ENCODE measurements at places on chromosomes 4 and X.
A peak's percentile ranks its signal among the peaks of the same experiment; 100 is the strongest.

- H3K27ac ChIP-seq = no peak overlapping the region
- H3K36me3 ChIP-seq = no peaks in the 10 kb centered on the region
- no peak overlapping the region for H3K4me3 ChIP-seq
- no peaks in the 10 kb centered on the region for H3K27me3 ChIP-seq
- peaks cover 3% of the 10 kb centered on the region for H3K4me1 ChIP-seq
Measured at GRCh38 chrX:101062176-101062575, 10.3 kb upstream of the TRMT2B start.

DNA sequence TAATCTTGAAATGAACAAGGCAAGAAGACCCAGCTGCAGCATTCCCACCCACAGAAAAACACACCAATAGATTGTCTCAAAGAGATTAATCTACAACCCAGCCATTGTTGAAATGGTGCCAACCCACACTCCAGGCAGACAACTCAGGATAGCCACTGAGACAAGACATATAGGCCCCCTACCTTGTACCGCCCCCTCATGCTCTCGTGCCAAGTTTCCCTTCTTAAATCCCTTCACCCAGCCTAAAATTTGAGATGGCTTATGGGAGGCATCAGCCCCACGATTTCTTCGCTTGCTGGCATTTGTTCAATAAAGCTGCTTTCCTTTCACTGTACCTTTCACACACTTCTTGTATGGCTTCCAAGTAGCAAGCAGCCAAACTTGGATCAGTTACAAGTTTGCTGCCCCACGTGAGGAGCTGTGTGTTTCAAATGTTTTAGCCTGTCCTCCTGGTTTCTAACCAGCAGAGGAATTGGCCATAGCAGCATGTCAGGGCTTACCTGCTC is 1754.1 kb downstream of the C4orf33 start:
- no peaks in the 10 kb centered on the region for H3K4me1 ChIP-seq
- H3K36me3 ChIP-seq = no peaks in the 10 kb centered on the region
- no peaks in the 10 kb centered on the region for H3K27me3 ChIP-seq
- no peak overlapping the region for H3K27ac ChIP-seq

- no peak overlapping the region for H3K4me3 ChIP-seq
- no peaks in the 10 kb centered on the region for H3K36me3 ChIP-seq
- DNase-seq = no peak
- no peak overlapping the region for H3K27ac ChIP-seq
- no peaks in the 10 kb centered on the region for H3K27me3 ChIP-seq
- H3K4me1 ChIP-seq = no peaks in the 10 kb centered on the region
Measured at GRCh38 chrX:42246814-42247213, 323.5 kb upstream of the CASK start.

DNA sequence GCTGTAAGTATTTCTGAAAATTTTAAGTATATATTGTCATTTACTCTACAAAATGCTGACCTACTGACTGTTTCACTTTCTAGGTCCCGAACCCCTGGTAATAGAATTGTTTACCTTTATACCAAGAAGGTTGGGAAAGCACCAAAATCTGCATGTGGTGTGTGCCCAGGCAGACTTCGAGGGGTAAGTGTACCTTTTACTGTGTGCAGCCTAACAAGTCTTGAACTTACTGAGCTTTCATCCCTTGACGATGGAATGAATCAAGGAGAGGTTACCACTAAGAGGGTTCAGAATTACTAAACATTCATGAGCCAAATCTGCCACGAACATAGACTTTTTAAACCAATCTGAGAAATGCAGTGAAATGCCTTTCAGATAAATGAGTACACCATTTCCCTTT is 1.6 kb downstream of the RPL34 start:
- DNase-seq = no peak
- H3K4me3 ChIP-seq = peak overlapping the region; percentile 97
- peaks cover 36% of the 10 kb centered on the region for H3K36me3 ChIP-seq
- H3K4me1 ChIP-seq = peaks cover 38% of the 10 kb centered on the region

GRCh38 chrX:24333371-24333770 is 19.5 kb upstream of the SUPT20HL2 start:
- H3K27me3 ChIP-seq = no peaks in the 10 kb centered on the region
- H3K4me3 ChIP-seq = no peak overlapping the region
- H3K27ac ChIP-seq = peak overlapping the region; percentile 61
- H3K36me3 ChIP-seq = no peaks in the 10 kb centered on the region
- H3K4me1 ChIP-seq = peaks cover 23% of the 10 kb centered on the region
- no peak for DNase-seq

GRCh38 chr4:111633663-111634266 is 511.5 kb upstream of the FAM241A start:
- no peak for DNase-seq
- H3K27ac ChIP-seq = no peak overlapping the region
- peaks cover 24% of the 10 kb centered on the region for H3K27me3 ChIP-seq
- no peaks in the 10 kb centered on the region for H3K36me3 ChIP-seq

GRCh38 chr4:186845137-186845842 is 121.6 kb upstream of the FAT1 start:
- peaks cover 6% of the 10 kb centered on the region for H3K36me3 ChIP-seq
- H3K27ac ChIP-seq = peak overlapping the region; percentile 98
- DNase-seq = no peak
- peaks cover 45% of the 10 kb centered on the region for H3K4me1 ChIP-seq
- no peaks in the 10 kb centered on the region for H3K27me3 ChIP-seq

DNA sequence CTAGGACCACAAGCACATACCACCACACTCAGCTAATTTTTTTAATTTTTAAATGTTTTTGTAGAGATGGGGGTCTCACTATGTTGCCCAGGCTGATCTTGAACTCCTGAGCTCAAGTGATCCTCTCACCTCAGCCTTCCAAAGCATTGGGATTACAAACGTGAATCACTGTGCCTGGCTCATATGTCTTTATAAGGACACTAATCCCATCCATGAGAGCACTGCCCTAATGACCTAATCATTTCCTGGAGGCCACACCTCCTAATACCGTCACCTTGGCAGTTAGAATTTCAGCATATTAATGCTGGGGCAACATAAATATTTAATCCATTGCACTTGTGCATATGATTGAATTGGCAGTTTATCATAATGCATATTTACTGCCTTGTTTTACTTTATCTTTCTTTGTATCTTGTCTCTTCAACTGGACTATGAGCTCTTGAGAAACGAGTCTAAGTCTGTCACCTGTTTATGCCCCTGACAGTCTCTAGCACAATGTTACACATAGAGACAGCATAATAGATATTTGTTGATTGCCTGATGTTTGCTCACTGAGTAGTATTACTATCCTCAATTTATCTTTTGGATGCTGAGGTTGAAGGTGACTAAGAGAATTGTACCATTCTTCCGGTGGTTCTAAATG is 172.0 kb downstream of the AASDH start:
- peaks cover 5% of the 10 kb centered on the region for H3K36me3 ChIP-seq
- H3K4me1 ChIP-seq = no peaks in the 10 kb centered on the region
- H3K27ac ChIP-seq = no peak overlapping the region
- DNase-seq = no peak
- no peak overlapping the region for H3K4me3 ChIP-seq

- no peak overlapping the region for H3K4me3 ChIP-seq
- DNase-seq = no peak
Measured at GRCh38 chr4:152458801-152459302, 77.0 kb downstream of the FBXW7 start.

- no peak for DNase-seq
- H3K27ac ChIP-seq = no peak overlapping the region
- H3K4me1 ChIP-seq = no peaks in the 10 kb centered on the region
- H3K4me3 ChIP-seq = no peak overlapping the region
- peaks cover under 1% of the 10 kb centered on the region for H3K36me3 ChIP-seq
Measured at GRCh38 chr4:156528216-156528615, 443.4 kb downstream of the PDGFC start.

GRCh38 chr4:3026540-3026939 is 47.8 kb downstream of the HTT-AS start:
- no peak overlapping the region for H3K4me3 ChIP-seq
- H3K4me1 ChIP-seq = no peaks in the 10 kb centered on the region
- no peak overlapping the region for H3K27ac ChIP-seq
- H3K36me3 ChIP-seq = no peaks in the 10 kb centered on the region
- peaks cover 3% of the 10 kb centered on the region for H3K27me3 ChIP-seq

DNA sequence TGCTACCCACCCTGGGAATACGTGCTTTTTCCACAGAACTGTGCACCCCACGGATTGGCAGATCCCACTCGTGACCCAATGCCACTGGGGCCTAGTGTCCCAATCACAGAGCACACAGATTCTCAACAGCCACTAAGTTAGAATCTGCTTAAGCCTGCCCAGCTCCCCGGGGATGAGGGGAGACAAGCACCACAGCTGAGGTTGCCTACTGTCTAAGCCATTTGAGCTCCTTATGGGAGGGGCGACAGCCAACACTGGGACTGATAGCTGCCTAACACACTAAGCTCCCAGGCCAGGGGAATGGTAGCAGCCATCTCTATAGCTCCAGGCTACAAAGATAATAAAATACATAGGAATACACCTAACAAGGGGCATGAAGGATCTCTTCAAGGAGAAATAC is 93.5 kb upstream of the GUCY1A1 start:
- no peak for DNase-seq
- no peaks in the 10 kb centered on the region for H3K36me3 ChIP-seq
- H3K27me3 ChIP-seq = no peaks in the 10 kb centered on the region
- H3K27ac ChIP-seq = no peak overlapping the region

DNA sequence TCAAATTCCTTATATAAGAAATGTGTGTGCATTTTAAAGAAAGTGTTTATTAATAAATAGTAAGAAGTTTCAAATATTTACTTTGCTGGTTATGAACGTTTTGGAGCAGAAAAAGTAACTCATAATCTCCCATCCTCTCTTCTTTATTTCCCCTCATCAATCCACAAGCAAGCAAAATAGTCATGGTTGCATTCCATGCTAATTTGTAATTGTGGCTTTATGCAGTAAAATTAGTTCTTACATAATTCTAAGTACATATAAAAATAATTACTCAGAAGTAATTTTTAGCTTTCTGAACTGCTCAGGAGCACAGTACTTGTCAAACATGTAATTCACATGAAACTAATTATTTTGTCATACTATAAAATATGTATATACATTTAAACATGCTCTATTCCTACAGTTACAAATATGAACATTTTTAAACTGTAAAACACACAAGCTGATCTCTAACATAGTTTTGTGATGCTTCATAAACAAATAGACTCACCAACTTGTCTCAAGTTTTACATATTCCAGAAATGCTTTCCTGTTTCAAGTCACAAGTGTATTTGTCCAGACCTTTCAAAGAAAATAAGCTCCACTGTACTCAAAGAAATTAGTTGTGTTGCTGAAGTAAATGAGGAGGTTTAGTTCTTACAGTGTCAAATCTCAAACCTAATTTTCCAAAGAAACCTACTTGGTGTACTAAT is 218.9 kb downstream of the PABPC4L start:
- H3K4me3 ChIP-seq = no peak overlapping the region
- no peak for DNase-seq
- H3K4me1 ChIP-seq = peaks cover 1% of the 10 kb centered on the region
- H3K27me3 ChIP-seq = no peaks in the 10 kb centered on the region
- no peaks in the 10 kb centered on the region for H3K36me3 ChIP-seq
- no peak overlapping the region for H3K27ac ChIP-seq

DNA sequence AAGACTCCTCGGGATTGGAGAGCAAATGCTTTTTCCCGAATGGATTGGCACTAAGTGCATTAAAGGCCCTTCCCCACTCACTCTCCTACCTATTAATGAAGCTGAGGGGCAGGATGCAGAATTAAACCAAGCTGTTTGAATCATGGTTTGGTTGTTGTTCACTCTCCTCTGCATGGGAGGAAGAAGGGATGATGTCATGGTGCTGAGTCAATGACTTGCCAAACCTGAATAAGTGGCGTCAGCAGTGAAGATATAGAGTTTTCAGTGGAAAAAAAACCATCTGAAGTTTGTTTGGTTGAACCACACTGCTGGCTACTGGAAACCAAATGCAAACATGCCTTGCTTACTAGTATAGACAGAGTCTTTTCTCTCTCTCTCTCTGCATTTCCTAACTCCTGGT is 19.8 kb upstream of the ZXDA start:
- no peaks in the 10 kb centered on the region for H3K36me3 ChIP-seq
- no peaks in the 10 kb centered on the region for H3K4me1 ChIP-seq
- no peak overlapping the region for H3K27ac ChIP-seq
- H3K27me3 ChIP-seq = no peaks in the 10 kb centered on the region

- H3K4me1 ChIP-seq = peaks cover 37% of the 10 kb centered on the region
- no peak for DNase-seq
Measured at GRCh38 chrX:7085879-7086278, 61.6 kb upstream of the STS start.

DNA sequence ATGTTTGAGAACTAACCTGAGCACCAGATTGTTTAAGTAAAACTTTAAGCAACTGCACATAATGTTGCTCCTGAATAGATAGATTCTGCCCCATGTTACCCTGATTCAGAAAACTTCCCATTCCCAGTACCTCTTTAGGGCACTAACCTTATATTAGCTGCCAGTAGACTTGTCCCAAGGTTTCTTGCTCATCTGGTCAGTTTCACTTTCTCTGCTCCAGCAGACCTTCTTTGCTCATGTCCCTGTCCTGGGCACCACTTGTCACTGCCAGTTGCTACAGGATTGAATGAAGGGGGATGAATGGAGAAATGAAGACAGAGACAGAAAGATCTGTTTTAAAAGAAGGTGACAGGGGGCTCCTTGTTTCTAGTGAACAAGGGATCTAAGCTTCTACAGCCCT is 65.2 kb upstream of the UGT2B10 start:
- no peaks in the 10 kb centered on the region for H3K36me3 ChIP-seq
- no peak for DNase-seq
- H3K27me3 ChIP-seq = no peaks in the 10 kb centered on the region
- no peaks in the 10 kb centered on the region for H3K4me1 ChIP-seq
- H3K4me3 ChIP-seq = no peak overlapping the region
- H3K27ac ChIP-seq = no peak overlapping the region

DNA sequence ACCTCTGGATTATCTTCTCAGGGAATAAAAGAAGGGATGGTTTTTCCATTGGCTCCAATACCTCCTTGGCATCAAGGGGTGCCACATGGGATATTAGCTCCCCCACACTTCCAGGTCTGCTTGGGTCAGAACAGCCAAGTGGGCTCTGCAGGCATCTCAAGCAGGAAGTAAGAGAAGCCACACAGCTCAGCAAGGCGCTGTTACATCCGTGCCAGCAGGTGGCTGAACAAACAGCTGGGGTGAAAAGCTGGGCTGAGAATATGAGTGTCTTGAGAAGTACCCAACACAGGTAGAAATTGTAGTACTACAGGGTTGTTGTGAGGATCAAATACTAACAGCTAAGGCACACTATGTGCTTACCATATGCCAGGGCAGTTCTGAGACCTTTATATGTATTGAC is 76.7 kb upstream of the TMEM150C start:
- no peak overlapping the region for H3K4me3 ChIP-seq
- no peak overlapping the region for H3K27ac ChIP-seq
- no peaks in the 10 kb centered on the region for H3K27me3 ChIP-seq
- no peak for DNase-seq
- H3K4me1 ChIP-seq = peaks cover 10% of the 10 kb centered on the region
- peaks cover 6% of the 10 kb centered on the region for H3K36me3 ChIP-seq

DNA sequence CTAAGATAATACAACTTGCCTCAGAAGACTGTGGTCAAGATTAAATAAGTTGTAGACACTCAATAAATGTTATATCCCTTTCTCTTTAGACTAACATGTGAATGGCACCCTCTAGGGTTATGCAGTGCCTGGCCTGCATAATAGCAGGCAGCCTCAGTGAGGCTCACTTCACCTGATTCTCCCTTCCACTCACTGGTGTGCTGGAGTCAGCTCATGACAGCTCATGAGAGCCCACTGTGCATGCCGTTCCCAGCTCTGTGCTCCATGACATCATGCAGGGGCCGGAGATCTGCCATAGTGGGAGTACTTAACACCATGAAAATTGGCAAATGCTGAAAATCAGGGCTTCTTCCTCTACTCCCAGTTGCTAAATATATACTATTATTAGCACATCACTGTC is 64.5 kb downstream of the TEC start:
- no peaks in the 10 kb centered on the region for H3K4me1 ChIP-seq
- H3K27ac ChIP-seq = no peak overlapping the region
- H3K36me3 ChIP-seq = no peaks in the 10 kb centered on the region
- peaks cover 42% of the 10 kb centered on the region for H3K27me3 ChIP-seq
- DNase-seq = no peak

All from osteocyte (in vitro differentiated cells).